Lower leg skin (tissue), 4 donors: ENCODE measurements at places on chromosomes 2 and 18.
A peak's percentile ranks its signal among the peaks of the same experiment; 100 is the strongest.

GRCh38 chr2:180255981-180256380 lies 248.9 kb upstream of the CWC22 start:
- DNase-seq, result no peak

DNA sequence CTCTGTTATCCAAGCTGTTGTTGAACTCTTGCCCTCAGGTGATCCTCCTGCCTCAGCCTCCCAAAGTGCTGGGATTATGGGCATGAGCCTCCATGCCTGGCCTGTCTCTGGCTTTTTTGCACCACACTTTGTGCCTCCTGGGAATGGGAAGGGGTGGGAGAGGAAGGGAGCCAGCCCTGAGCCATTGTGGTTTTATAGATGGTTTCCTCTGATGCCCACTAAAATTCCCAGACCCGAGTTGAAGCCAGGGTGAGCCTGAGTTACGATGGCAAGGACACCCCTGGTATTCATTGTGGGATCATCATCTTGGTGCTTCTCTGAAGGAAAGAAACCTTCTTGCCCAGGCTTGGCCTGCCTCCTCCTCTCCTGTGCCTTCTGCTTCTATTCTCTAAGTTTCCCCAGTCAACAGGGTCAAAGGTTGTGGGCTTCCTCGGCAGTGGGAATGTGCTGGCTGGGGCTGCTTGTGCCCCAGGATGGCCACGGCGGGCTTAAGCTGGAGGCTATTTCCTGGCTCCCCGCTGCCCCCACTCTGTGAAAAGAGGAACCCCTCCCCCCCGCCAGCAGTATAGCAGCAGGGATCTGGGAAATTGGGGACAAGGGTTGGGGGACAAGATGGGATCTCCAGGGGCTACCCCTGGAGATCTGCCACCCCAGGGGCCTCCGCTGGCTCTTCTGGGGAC lies 106.2 kb downstream of the STPG4 start:
- no peak for DNase-seq

DNA sequence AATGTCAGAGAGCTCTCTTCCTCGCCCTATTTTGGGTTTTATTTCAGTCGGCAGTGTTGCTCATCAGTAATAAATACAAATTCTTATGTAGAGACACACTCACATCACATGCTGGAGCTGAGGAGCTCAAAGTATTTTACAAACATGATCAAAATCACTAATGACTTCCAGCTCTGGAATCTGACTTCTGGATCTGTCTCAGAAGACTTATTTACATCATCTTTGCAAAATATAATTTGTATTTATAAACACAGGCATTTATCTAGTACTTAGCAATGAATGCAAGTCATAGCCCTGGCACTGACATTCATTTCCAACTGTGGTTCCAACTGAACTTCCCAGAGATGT lies 327.1 kb downstream of the NCKAP5 start:
- no peak for DNase-seq

- no peak for DNase-seq
These were observed 61.4 kb downstream of the LRP1B start for GRCh38 chr2:142069251-142069888.

- DNase-seq, result no peak
These were observed 233.3 kb downstream of the NCKAP5 start for GRCh38 chr2:133334923-133335322.

DNA sequence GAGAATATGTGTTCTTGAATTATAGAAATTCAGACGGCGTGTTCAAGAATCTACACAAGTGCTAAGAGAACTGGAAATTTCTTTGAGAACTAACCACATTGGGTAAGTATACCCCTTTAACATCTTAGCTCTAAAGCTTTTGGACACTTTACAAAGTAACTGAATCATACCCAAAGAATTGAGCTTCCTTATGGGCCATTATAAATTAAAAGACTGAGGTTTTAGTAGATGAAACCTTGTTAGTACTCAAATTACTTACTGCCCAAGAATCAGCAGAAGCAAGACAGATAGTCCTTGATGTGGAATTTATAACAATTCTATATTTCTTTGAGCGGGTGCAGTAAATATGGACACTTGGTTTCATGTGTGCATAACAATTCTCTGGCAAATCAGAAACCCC lies 168.3 kb downstream of the PRPF40A start:
- DNase-seq, result no peak

DNA sequence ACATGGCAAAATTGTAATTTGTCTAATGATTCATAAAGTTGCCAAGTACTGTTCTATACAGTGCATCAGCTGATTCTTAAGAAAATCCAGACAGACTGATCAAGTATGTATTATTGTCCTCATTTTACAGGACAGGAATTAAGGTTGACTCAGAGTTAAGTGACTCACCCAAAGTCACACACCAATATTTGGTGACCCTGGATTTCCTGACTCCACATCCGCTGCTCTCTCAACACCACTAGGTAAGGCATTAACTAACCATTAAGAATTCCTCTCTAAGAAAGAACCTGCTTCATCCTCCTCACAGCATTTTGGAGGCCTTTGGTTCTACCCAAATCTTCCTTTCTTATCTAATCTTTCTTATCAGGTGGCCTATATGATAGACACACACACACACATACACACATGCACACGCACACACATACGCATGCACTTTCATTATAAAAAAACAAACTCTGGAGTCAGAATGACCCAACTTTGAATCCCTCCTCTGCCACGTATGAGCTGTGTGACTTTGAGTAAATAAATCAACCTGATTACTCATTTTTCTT lies 150.8 kb downstream of the ANKRD44 start:
- DNase-seq, result no peak

GRCh38 chr2:191126386-191127085 lies 24.3 kb downstream of the STAT4 start:
- no peak for DNase-seq

DNA sequence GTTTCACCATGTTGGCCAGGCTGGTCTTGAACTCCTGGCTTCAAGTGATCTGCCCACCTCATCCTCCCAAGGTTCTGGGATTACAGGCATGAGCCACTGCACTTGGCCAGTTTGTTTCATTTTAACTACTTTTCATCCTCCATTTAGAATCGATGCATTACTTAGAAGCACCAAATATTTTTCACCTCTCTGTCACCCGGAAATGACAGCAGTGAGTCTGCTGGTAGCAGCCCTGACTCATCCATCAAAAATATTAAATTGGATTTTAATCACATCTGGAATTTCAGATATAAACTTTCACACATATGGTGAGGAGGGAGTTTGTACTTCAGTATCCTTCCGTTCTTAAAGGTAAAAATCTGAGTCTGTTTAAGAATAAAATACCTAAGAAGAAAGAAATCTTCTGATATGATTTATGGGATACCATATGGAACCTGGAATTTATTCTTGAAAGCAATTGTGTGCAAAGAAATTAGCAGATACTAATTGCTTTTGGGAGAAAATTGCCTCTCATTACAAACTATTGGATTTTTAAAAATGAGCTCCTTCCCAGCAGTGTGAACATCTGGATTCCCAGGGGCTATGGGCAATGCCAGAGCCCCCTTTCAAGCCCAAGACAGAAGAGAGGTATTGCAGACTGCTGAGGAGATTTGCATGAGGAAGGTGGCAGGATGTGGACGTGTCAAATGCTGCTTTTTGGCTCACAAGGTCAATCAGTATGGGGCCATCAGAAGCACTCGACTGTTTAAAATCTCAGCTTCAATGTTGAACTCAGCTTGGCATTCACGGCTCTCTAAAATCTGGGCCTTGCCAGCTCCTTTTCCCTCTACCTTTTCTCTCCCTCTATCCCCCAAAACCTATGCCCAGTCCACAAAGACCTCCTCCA lies 279.5 kb upstream of the SIX2 start:
- DNase-seq, result no peak

- DNase-seq, result no peak
These were observed 6.6 kb upstream of the KANSL1L start for GRCh38 chr2:210177769-210178168.

- peak; percentile 59 for DNase-seq
These were observed 55.7 kb downstream of the NCAPH start for GRCh38 chr2:96391153-96391827.

- peak; percentile 74 for DNase-seq
These were observed 156.1 kb downstream of the TPGS2 start for GRCh38 chr18:36672437-36673344.

GRCh38 chr2:30141136-30141535 lies 5.7 kb upstream of the YPEL5 start:
- no peak for DNase-seq

GRCh38 chr2:3585261-3586109 lies 9.4 kb upstream of the COLEC11 start:
- DNase-seq, result no peak

DNA sequence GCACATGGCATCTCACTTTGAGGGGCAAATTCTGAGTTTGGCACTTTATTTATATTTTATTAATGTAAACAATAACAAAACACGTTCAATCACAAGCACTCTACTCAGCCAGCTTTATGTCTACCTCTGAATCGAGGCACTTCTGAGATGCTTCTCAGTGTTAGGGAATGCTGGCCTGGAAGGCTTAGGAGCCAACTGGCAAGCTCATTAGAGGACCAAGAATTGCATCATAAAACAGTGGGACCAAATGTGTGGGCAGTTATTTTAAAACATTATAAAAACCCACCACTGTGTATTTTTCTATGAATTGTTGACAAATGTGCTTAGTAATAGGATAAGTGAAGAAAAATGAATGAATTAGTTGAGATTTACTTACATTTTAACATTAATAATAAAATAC lies 46.8 kb upstream of the SMIM21 start:
- no peak for DNase-seq

DNA sequence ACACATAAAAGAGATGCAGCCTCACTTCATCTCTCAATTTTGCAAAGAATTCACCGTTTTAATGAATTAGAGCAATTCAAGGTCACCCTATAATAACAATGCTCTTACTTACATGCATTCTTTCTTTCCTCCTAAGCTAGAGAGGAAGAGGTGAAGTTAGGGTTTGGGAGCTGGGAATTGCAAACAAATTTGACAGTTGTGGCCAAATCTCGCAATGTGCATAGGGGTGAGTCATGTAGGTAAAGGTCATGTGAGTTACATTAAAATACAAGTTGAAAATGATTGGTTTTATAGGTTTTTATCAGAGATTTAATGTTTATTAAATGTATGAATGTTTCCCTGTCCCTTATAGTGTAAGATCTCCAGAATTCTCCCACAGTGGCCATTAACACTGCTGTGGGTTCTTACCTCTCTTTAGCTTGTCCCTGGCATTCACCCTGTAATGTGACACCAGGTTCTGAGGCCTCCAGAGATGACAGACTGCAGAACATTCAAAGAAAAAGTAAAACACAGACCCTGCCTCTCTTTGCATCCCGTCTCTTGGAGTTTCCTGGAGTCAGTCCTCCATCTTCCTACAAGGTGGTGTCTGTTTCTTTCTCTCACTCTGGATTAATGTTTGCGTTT lies 53.7 kb upstream of the LGALSL start:
- no peak for DNase-seq

GRCh38 chr18:68954738-68955137 lies 156.9 kb downstream of the CCDC102B start:
- no peak for DNase-seq

DNA sequence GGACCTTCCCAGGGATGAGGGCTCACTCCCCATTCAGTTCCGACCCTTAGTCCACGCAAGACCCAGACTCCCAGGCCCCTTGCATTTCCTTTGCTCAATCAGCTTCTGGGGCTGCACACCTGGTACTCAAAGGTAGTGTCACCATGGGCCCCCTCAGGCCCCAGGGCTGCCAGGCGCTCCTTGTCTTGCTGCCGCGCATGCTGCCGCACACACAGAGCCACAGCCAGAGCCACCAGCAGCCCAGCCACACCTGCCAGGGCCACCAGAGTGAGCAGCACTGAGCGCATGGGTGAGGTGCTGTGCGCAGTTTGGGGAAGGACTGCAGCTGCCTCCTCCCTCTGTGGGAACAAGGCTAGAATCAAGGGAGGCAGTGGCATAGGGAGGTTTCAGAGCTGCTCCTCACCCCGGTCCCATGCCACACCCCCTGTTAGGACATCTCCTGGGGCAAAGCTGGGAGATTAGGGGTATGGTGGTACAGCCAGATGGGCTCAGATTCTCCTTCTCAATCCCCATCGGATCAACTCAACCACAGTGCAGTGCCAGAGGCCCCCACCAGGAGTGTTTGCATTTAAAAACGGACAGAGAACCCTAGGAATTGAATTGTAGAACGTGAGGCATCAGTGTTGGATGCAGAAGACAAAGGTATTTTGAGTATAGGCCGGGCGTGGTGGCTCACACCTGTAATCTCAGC lies 11.3 kb downstream of the PTPRN start:
- DNase-seq, result peak; percentile 12

GRCh38 chr2:189192766-189193165 lies 13.2 kb upstream of the COL5A2 start:
- DNase-seq, result no peak

GRCh38 chr2:27932396-27932795 lies 41.9 kb downstream of the BABAM2 start:
- no peak for DNase-seq

GRCh38 chr2:222976521-222977061 lies 75.4 kb upstream of the KCNE4 start:
- no peak for DNase-seq

DNA sequence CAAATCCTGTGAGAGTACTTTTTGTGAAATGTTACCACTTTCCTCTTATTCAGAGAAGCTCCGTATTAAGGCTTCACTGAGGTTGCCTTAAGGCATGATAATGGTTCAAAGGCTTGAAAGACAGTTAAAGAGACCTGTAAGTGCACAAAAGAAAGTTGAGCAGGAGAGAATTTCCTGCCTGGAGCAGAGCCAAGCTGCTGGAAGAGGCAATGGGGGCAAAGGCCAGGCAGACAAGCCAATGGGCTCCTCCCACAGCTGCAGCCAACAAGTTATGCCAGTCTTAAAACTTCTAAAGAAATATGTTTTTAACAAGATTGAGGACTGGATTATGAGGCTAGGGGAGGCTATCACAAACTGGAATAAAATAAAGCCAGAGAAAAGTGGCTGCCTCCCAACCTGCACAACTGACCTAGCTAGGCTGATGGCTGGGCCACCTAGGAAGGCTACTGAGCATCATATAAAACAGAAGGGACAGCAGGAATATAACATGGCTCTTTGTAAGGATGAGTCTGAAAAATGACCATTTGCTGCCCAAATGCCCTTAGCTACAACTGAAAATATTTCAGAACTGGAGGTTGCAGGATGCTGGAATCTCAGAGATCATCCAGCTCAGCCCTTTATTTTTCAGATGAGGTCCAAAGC lies 2.1 kb downstream of the IL1B start:
- no peak for DNase-seq

DNA sequence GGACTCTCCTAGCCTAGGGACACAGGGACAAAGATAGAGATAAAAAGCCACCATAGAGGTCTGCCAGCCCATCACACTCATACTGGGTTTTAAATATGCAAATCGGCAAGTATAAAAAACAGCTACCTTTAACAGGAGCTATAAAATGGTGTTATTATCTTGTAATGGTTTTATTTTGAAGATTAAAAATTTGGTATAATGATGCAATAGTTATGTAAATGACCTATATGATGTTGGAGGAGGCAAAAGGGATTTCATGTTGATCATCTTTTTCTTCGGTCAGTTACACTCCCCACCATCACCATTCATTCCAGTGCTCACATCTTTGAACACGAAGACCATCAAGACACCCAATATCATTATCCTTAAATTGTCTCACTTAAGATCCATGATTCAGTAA lies 11.2 kb downstream of the ZNF521 start:
- no peak for DNase-seq
